ENCODE measurements at places on chromosomes 7 and 10. TPM values are rescaled to one million over a fixed set of nuclear protein-coding genes. Genes with fewer than 3 reads are reported as not detected.
A peak's percentile ranks its signal among the peaks of the same experiment; 100 is the strongest.

DNA sequence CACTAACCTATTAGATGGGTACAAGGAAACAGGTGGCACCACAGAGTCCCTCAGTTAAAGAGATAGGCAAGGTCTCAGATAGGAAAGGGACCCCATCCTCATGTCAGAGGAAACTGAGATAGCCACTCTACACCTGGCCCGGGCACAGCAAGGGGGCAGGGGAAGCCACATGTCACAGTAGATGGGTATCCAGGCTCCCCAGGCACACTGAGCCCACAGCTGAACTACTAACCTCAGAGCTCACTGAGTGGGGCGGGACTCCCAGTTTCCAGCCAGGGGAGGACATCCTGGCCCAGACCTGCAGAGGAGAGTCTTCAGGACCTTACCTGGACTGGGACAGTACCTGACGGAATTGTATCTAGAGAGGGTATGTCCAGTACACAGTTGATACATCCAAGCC lies 3.7 kb upstream of the CDHR1 start:
- no peak overlapping the region for H3K27ac ChIP-seq
- H3K4me1 ChIP-seq = no peaks in the 10 kb centered on the region
- no peaks in the 10 kb centered on the region for H3K36me3 ChIP-seq

Gene GFRA1
- total RNA-seq = 6.8 TPM

DNA sequence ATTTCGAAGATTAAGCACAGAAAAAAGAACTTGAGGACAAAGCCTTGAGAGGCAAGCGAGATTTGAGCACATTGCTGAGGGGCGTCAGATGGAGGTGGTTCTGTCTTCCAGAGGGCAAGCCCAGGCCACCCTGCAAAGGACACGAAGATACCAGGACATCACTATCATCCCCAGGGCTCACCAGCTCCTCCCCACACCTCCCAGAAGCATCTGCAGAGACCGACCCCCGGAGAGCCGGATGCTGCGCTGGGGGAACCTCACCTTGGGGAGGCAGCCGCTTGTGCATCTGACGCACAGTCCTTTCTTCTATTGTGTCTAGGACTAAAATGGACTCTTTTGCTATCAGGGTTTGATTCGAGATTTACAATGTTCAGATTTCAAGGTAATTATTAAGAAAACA lies 259.7 kb downstream of the DNAJB6 start:
- no peaks in the 10 kb centered on the region for H3K4me1 ChIP-seq
- H3K36me3 ChIP-seq = peaks cover 7% of the 10 kb centered on the region

DNA sequence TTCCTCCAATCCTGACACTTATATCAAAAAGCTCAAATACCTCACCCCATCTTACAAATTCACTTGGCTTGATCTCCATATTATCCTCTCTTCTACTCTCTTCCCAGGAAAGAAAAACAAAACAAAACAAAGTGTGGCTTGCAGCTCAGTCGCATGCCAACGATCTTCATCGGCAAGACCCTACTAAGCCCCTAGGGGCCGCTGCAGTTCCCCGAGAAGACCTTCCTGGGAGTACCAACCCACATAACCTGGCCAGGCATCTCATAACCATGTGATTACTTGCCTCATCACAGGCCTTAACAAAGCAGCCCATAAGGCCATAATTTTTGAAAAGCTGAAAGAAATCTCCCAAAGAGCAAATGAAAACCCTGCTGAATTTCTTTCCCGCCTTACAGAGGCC lies 103.7 kb downstream of the ZNF92 start:
- no peak overlapping the region for H3K27ac ChIP-seq
- H3K36me3 ChIP-seq = no peaks in the 10 kb centered on the region
- H3K4me3 ChIP-seq = no peak overlapping the region
- no peaks in the 10 kb centered on the region for H3K4me1 ChIP-seq

Gene GPR15LG
- total RNA-seq = not detected

Gene CLCN1
- total RNA-seq = not detected

DNA sequence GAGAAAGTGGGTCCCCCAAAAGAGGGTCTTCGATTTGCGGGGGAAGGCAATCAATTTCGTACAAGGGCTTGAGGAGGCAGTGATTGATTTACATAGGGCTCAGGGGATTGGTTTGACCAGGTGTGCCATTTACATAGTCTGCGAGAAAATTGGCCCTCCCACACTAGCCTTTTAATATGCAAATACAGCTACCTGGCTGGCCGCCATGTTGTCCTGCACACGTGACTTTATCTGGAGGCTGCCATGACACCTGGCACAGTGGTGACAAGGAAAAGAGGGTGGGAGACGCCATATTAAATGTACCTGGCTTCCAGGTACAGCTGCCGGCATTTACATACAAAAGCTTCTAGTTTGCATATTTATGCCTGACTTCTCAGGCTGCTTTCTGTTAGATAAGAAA lies 1577.2 kb upstream of the LRRTM3 start:
- DNase-seq = no peak
- H3K4me3 ChIP-seq = no peak overlapping the region
- no peaks in the 10 kb centered on the region for H3K27me3 ChIP-seq
- no peaks in the 10 kb centered on the region for H3K4me1 ChIP-seq
- no peaks in the 10 kb centered on the region for H3K36me3 ChIP-seq

DNA sequence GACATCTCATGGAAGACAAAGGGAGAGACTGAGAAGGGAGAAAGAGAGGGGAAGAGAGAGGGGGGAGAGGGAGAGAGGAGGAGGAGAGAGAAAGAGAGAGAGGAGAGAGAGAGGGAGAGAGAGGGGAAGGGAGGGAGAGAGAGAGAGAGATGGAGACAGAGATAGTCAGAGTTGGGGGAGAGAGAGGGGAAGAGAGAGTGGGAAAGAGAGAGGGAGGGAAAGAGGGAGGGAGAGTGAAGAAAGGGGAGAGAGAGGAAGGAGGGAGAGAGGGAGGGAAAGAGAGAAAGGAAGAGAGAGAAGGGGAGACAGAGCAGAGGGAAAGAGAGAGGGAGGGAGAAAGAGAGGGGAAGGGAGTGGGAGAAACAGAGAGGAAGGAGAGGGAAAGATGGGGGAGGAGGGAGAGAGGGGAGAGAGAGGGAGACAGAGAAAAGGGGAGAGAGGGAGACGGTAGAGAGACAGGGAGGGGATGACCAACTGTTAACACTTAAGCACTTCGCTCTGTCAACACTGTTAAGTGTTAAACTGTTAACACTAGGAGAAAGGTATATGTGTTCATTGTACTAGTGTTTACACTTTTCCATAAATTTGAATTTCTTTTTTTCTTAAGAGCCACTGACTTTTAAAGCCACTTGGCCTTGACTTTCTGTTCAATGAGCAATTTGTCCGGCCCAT lies 21.8 kb upstream of the SDK1 start:
- H3K27me3 ChIP-seq = no peaks in the 10 kb centered on the region
- no peaks in the 10 kb centered on the region for H3K4me1 ChIP-seq
- H3K36me3 ChIP-seq = no peaks in the 10 kb centered on the region

DNA sequence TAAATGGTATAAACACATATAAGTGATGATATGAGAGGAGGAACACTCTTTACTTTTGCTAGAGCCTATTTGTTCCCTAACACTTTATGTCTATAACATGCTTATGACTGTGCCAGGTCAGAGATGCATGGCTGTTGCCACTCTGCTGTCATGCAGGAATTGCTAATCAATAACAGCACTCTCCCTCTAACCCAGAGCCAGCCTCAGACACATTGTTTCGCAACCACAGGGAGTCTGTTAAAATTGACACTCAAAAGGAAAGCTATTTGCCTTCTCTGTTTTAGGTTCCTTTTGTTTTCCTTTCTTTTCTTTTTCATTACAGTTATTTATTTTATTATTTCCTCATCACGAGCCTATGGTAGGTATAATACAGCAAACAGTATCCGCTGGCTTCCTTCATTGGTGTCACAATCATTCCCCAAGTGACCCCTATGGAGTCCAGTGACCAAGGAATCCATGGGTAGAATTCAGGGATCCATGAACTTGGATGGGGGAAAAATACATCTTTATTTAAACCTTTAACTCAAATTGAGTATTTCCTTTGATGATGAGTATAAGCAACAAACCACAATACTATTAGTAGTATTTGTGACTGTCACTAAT lies 6.8 kb downstream of the PON2 start:
- H3K36me3 ChIP-seq = peaks cover 6% of the 10 kb centered on the region
- peaks cover 37% of the 10 kb centered on the region for H3K4me1 ChIP-seq
- no peak for DNase-seq

GRCh38 chr10:128971374-128972035 lies 495.5 kb upstream of the MGMT start:
- no peak for DNase-seq
- H3K27me3 ChIP-seq = no peaks in the 10 kb centered on the region

DNA sequence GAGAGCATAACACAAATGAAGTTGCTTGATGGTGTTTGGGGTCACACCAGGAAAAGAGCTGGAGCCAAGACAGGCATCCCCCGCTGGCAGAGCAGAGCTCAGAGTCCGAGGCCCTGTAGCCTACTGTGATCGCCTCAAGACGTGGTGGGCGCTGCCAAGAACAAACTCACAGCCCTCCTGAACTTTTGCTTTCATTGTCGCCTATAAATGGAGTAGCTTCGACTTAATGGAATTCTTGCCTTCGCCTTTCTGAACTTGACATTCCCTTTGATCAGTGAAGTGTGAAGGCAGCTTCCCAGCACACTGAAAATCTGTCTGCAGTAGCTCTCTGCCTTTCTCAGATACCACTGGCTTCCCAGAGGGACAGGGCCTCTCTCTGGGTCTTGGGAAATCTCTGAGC lies 21.3 kb downstream of the CPXM2 start:
- no peak for DNase-seq
- no peak overlapping the region for H3K27ac ChIP-seq
- H3K36me3 ChIP-seq = no peaks in the 10 kb centered on the region
- H3K4me3 ChIP-seq = no peak overlapping the region

Gene CNNM2
- total RNA-seq = 8.6 TPM

GRCh38 chr7:7720193-7720592 lies 1.8 kb upstream of the RPA3 start:
- no peak overlapping the region for H3K27ac ChIP-seq
- no peak for DNase-seq
- no peaks in the 10 kb centered on the region for H3K36me3 ChIP-seq

DNA sequence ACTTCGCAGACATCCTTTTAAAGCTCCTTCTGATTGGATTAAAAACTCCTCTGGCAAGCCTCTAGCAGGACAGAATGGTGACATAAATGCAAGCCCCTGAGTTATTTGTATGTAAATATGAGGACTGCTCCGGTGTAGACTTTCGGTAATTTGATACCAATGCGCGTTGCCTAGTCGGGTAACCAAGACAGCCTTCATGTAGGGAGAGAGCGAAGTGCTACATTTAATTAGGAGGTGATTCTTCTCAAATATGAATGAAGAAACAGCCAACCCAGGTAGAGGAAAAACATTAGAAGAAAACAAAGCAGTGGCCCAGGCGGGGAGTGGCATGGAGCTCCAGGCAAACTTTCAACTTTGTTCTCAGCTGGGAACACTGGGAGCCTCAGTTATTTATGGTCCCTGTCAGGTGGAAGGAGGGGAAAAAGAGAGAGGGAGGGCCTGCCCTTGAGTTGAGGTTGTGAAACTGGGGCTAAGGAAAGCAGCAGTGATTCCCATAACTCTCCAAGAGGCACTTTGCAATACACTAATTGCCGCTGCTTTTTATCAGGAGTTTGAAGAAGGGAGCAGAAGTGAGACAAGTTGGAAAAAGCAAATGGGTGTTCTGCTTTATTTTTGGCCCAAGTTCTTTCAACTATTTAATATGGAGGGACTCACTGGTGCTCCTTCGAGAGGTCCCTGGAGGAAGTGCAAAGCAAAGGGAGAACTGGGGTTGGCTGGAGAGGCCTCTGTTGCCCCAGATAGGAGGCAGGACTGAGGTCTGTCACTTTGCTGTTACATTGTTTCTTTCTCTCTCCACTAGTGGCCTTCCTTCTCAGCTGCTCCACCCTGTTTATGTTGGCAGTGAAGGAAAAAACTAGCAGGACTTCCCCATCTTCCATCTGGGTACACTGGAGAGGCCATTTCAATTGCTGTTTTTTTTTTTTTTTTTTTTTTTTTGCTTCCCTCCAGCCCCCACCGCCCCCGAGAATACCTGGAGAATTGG lies 234.6 kb upstream of the CCDC6 start:
- DNase-seq = no peak
- H3K27ac ChIP-seq = no peak overlapping the region
- H3K27me3 ChIP-seq = peaks cover 2% of the 10 kb centered on the region
- H3K36me3 ChIP-seq = no peaks in the 10 kb centered on the region

Gene RHOBTB1
- 10.1 TPM for total RNA-seq

DNA sequence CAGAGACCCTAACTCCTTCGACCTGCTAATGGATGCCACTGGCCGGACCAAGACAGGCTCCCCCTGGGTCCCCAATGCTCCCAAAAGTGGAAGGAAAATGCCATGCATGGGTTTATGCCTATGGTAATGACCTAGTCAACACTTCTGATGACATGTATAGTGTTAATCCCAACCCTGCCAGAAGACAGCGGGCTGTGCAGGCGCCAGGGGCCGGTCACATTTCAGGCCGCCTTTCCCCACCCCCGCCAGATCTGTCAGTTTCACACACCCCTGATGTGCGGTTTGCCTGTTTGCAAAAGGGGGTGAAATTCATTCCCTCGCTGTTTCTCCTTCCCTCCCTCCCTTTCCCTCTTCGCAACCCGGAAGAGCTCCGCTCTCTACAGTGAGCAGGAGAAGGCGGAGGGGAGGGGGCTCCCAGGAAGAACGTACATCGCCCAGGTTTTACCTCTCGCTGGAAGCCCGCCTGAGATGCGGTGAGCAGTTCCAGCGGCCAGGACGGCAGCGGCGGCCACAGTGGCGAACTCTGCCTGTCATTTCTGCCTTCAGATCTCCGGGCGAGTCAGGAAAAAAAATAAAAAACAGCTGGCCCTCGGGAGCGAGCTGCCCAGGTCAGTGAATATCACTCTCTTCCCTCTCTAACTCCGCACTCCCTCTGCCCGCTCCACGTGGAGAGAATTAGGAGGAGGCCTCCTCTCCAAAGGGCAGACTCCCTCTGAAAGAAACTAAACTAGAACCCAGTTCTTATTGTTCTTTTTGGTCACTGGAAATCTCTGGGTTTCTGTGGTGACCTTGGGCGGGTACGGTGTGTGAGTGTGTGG lies 9.4 kb upstream of the GATA3 start:
- peaks cover 73% of the 10 kb centered on the region for H3K27me3 ChIP-seq
- no peak overlapping the region for H3K27ac ChIP-seq
- H3K4me3 ChIP-seq = peak overlapping the region; percentile 75
- H3K4me1 ChIP-seq = peaks cover 27% of the 10 kb centered on the region

DNA sequence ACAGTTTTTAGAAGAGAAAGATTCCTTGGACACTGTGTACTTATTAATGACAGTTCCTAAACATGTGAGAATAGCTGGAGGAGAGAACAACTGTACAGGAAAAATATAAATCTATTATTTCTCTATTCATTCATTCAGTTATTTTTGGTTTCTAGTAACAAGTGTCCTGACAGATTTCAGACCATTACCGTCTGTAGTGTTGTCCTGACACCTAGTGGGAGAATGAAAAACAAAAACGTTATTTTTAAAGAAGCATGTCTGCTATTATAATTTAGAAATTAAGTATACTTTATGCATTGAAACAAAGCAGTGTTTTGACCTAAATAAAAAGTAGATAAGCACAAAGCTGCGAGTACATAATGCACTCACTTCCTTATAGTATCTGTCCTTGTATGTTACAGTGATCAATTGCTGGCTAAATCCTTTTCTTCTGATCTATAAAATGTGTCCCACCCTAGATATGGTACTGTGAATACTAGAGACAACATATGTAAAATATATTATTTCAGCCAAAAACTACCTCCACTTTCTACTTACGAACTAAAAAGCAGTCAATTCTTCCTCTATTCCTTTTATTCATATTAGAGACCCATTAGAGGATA lies 575.6 kb downstream of the ARL4A start:
- H3K27me3 ChIP-seq = peaks cover 2% of the 10 kb centered on the region
- H3K36me3 ChIP-seq = no peaks in the 10 kb centered on the region
- H3K4me1 ChIP-seq = peaks cover under 1% of the 10 kb centered on the region

Gene BAG3
- total RNA-seq = 105 TPM

Gene ZPBP
- total RNA-seq = not detected

Gene ADAP1
- 1.2 TPM for total RNA-seq

Gene KAT6B
- 26.3 TPM for total RNA-seq

Gene MYL10
- total RNA-seq = not detected

Gene PRTFDC1
- 16.2 TPM for total RNA-seq

All from HFFc6 (cell line).